Activated CD4-positive, alpha-beta T cell treated with anti-CD3 and anti-CD28 coated beads, Interleukin-2, amount 10 ng/mL, durations not matched to agents 7 days and 5 days (primary cell): ENCODE measurements at places on chromosomes 13 and 19. TPM values are rescaled to one million over a fixed set of nuclear protein-coding genes. Genes with fewer than 3 reads are reported as not detected.

SLC27A5 gene
- 10.2 TPM for total RNA-seq

PROZ gene
- total RNA-seq: not detected

NDUFA11 gene
- 233 TPM for total RNA-seq

TMEM272 gene
- total RNA-seq: 1.5 TPM

SIGLECL1 gene
- not detected for total RNA-seq

RNF17 gene
- 0.42 TPM for total RNA-seq

ZNF30 gene
- 4.0 TPM for total RNA-seq

MBD3L4 gene
- total RNA-seq: not detected

ALG5 gene
- total RNA-seq: 29.8 TPM

- peaks cover 7% of the 10 kb centered on the region for H3K4me1 ChIP-seq
- H3K27me3 ChIP-seq: peaks cover 17% of the 10 kb centered on the region
- H3K27ac ChIP-seq: no peak overlapping the region
- H3K4me3 ChIP-seq: no peak overlapping the region
- no peak for DNase-seq
These were observed 3.5 kb downstream of the ELANE start for GRCh38 chr19:855566-856120.

- H3K36me3 ChIP-seq: no peaks in the 10 kb centered on the region
- peaks cover 2% of the 10 kb centered on the region for H3K27me3 ChIP-seq
- no peak for DNase-seq
- H3K4me3 ChIP-seq: no peak overlapping the region
- no peaks in the 10 kb centered on the region for H3K4me1 ChIP-seq
These were observed 17.8 kb upstream of the GJB6 start for GRCh38 chr13:20249913-20250312.

GRCh38 chr13:60137911-60138560, 25.7 kb downstream of the DIAPH3 start:
- no peak overlapping the region for H3K27ac ChIP-seq
- no peaks in the 10 kb centered on the region for H3K27me3 ChIP-seq
- H3K4me3 ChIP-seq: no peak overlapping the region
- H3K4me1 ChIP-seq: peaks cover 18% of the 10 kb centered on the region
- no peak for DNase-seq

DNA sequence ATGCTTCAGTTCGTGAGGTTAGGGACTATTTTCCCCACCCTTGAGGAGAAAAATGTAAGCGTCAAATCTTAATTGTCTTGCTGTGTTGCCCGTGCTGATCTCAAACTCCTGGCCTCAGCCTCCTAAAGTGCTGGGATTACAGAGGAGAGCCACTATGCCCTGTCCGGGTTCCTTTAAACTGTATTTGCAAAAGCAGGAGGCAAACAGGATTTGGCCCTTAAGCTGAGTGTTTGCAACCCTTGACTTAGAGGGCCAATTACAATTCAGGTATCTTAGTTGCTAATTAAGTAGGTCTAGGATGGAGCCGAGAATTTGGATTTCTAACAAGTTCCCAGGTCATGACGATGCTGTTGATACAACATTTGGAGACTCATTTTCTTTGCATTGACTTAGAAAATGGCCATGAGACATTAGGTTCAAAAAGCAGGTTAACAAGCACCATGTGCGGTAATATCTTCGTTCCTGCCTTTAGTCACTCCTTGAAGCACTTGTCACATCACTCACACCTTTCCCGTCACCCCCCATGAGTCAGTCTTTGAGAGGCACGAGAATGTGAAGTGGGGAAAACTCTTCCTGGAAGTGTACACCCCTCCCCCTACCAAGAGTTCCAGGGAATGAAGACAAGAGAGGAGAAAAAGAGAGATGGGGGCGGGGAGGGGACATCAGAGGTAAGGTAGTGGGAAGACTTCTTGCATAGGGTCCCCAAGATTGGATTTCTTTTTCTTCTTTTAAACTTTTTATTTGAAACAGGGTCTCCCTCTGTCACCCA, 2.6 kb downstream of the NAPSA start:
- H3K4me3 ChIP-seq: peak overlapping the region; percentile 18
- peaks cover 6% of the 10 kb centered on the region for H3K36me3 ChIP-seq
- DNase-seq: no peak
- peaks cover 79% of the 10 kb centered on the region for H3K4me1 ChIP-seq

DNA sequence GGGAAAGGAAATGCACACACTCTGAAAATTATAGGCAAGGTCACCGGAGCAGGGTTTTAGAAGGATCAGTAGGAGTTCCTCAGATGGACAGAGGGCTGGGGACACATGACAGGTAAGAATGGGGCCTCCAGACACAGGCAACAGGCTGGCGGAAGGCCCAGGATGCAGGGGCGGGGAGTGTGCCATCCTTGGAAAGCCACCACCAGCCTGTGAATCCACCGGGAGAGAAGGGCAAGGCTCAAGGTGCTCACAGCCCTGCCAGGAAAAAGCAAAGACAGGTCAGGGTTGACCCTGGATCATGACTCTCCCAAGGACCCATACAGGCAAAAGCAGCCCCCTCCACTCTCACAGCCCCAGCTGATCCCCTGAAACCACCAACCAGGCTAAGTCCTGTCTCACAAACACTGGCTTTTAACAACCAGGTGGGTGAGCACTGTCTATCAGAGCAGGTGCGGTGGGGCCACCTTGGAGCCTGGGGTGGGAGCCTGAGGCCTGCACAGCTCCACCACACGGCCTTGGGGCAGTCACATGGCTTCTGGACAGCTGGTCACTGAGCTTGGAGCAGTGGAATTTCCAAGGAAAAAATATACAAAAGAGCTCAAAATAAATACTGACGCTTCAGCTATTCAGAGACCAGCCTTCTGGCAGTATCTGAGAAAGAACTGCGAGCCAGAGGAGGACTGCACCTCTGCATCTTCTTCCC, 35.2 kb upstream of the ISYNA1 start:
- H3K27ac ChIP-seq: no peak overlapping the region
- H3K36me3 ChIP-seq: peaks cover 2% of the 10 kb centered on the region
- no peak overlapping the region for H3K4me3 ChIP-seq

DNA sequence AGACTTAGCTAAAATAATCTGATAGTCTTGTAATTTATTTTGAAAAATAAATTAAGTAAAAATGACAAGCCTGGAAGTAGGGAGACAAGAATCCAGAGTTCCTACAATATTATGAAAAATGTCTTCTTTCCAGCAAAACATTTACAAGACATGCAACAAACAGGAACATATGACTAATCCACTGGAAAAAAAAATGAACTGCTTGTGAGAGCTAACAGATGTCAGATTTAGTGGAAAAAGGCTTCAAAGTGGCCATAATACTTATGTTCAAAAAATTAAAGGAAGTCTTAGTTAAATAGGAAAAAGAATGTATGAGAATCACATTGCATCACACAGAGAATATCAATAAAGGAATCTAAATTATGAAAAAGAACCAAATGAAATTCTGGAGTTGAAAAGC, 2082.0 kb upstream of the PCDH20 start:
- no peak overlapping the region for H3K4me3 ChIP-seq
- no peak for DNase-seq
- H3K27me3 ChIP-seq: no peaks in the 10 kb centered on the region
- H3K27ac ChIP-seq: no peak overlapping the region
- H3K36me3 ChIP-seq: no peaks in the 10 kb centered on the region
- H3K4me1 ChIP-seq: no peaks in the 10 kb centered on the region

DNA sequence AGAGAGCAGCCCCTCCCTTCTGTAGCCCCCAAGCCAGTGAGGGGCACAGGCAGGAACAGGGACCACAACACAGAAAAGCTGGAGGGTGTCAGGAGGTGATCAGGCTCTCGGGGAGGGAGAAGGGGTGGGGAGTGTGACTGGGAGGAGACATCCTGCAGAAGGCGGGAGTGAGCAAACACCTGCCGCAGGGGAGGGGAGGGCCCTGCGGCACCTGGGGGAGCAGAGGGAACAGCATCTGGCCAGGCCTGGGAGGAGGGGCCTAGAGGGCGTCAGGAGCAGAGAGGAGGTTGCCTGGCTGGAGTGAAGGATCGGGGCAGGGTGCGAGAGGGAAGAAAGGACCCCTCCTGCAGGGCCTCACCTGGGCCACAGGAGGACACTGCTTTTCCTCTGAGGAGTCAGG, 4.2 kb downstream of the KLK3 start:
- no peak overlapping the region for H3K27ac ChIP-seq
- H3K4me3 ChIP-seq: no peak overlapping the region
- no peaks in the 10 kb centered on the region for H3K4me1 ChIP-seq

- H3K27ac ChIP-seq: no peak overlapping the region
- DNase-seq: peak; percentile 76
- H3K4me1 ChIP-seq: peaks cover 7% of the 10 kb centered on the region
- H3K36me3 ChIP-seq: no peaks in the 10 kb centered on the region
- peaks cover 14% of the 10 kb centered on the region for H3K27me3 ChIP-seq
These were observed 14.1 kb downstream of the RDH8 start for GRCh38 chr19:10027158-10027997.

DNA sequence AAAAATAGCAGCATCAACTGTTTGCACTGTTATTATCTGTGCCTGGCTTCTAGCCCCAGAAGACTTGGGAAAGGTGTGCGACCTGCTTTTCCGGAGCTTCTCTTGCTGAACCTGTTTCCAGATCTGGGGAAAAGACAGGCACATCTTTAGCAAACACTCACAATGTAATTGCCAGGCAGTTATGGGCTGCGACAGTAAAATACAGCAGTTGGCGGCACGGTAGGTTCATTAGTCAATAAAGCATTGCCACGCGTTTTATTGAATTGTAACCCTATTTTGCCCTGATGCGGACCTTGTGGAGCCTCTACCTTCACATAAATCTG, 223.7 kb upstream of the TSHZ3 start:
- H3K27ac ChIP-seq: no peak overlapping the region
- H3K4me1 ChIP-seq: no peaks in the 10 kb centered on the region
- H3K27me3 ChIP-seq: no peaks in the 10 kb centered on the region

- H3K36me3 ChIP-seq: no peaks in the 10 kb centered on the region
- no peaks in the 10 kb centered on the region for H3K4me1 ChIP-seq
- no peak overlapping the region for H3K4me3 ChIP-seq
- no peaks in the 10 kb centered on the region for H3K27me3 ChIP-seq
- DNase-seq: no peak
These were observed 1584.8 kb downstream of the SLITRK5 start for GRCh38 chr13:89255844-89256406.

DNA sequence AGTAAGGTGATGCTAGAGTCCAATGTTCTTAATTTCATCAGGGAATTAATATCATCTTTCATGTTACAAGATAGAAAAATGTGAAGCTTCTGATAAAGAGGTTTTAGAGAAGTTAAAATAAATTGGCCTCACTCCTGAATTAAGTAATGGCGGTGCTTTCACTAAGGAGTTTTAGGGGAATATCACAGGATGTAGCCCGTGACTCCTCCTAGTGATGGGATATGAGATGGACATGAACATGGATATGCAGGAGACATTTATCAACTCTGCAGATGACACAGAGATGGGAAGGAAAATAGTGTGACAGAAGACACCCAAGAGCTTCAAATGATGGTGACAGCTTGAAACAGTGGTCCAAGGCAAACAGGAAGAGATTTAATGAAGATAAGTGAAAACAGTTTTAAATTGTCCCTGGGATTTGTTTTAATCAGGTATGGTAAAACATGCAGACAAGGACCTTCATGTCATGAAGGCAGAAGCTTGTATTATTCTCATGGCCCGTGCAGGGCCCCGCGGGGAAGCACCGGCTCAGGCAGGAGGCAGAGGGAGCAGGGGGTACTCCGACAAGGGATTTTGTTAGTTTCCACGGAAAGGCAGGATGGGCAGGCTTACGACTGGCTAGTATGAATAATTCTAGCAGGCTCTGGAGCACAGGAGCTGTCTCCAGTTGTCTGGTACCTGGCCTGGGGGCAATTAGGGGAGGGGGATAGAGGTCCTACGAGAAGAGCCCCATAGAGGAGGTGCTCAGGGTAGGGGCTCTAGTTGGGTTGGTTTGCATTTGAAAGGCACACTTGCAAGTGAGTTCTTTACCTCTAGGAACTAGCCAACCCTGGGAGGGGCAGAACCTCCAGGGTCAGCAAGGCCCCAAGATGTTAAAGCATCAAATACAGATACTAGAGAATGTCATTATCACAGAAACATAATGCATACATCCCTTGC, 38.7 kb upstream of the FARP1 start:
- H3K27me3 ChIP-seq: no peaks in the 10 kb centered on the region
- no peaks in the 10 kb centered on the region for H3K4me1 ChIP-seq
- H3K4me3 ChIP-seq: no peak overlapping the region
- no peaks in the 10 kb centered on the region for H3K36me3 ChIP-seq

DNA sequence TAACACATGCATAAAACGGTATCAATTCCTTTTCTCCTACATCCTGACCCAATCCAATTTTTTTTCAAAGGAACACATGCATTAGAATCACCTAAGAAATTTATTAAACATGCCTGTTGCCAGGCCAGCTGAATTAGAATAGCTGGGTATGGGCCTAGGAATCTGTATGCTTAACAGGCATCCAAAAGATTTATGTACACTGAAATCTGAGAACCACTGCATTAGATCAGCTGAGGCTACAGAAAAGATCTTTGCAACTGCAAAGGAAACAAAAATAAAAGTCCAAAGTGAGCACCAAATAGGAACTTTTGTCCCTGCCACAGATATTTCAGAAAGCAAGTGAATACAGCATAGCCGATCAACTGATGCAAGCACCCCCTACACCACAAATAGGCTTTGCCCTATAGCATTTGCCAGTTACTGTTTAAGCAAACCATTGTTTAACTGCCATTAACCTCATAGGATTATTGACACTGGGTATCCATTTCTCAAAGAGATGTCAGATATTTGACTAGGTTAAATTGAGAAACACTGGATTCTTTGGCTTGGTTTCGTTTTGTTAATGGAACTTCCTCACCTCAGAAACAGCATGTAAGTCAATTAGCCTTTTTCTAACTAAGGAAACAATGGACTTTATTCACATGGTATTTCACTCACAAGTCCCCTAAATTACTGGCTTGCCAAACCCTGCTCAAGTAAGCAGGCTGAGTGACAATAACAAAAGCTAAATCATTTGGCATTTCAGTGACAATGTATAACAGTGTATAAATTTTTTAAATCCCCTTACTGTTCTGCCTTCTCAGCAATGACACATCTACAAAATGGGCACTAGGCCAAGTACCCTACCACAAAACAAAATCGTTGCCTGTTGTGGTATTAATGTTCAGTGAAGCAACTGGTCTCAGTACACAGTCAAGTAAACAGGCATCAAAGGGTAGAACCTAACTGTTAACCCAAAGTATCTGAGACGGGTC, 67.8 kb downstream of the SUCLA2 start:
- no peak overlapping the region for H3K4me3 ChIP-seq
- peaks cover 5% of the 10 kb centered on the region for H3K36me3 ChIP-seq
- H3K27me3 ChIP-seq: no peaks in the 10 kb centered on the region

DNA sequence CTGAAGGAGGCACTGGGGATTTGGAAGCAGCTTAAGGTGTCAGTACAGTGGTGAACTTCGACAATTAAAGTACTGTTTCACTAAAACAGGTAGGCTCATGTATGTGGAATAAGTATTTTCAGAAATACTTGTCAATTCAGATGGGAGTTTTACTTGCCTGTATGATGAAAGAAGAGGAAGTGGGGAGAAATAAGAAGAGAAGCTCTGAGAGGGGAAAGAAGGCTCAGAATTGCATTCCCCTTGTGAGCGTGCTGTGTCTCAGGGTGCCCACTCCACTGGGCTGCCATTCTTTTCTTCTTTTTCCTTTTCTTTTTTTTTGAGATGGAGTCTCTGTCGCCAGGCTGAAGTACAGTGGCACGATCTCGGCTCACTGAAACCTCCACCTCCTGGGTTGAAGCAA, 38.6 kb upstream of the RNF17 start:
- H3K27me3 ChIP-seq: peaks cover 9% of the 10 kb centered on the region
- H3K4me1 ChIP-seq: peaks cover 13% of the 10 kb centered on the region
- no peak for DNase-seq
- H3K36me3 ChIP-seq: no peaks in the 10 kb centered on the region
- no peak overlapping the region for H3K4me3 ChIP-seq
